ENCODE measurements at places on chromosomes 2 and 18.

DNA sequence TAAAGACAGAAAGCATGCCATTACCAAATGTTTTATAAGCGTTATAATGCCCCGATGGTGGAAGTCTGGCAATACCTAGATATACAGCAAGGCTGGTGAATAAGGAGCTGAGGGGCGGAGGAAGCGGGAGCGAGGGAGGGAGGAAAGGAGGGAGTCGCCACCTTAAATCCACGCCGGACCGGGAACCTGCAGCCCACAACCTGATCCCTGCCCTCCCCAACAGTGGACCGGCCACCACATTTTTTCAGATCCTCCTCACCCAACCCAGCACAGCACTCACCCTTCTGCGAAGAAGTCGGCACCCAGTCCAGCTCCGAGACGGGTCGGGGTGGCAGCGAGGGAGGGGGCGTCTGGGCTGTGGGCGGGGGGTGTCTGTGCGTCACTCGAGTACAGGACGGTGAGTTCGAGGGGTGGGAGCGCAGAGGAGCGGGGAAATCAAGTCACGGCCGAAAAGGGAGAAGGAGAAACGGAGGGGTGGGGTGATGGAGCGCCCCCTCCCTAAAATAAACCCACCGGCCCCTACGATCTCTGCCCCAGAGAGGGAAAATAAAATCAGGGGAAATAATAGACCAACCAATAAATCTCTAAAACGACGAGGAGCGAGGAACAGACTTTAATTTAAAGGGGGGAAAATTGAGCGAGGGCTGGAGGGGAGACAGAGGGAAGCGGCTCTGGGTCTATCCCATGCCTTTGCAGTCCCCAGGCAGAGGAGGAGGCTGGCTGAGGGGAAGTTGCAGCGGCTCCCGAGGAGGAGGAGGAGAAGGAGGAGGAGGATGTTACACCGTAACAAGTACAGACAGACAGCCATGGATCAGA is 96.5 kb upstream of the SERTAD2 start:
- peak; percentile 31 for DNase-seq

DNA sequence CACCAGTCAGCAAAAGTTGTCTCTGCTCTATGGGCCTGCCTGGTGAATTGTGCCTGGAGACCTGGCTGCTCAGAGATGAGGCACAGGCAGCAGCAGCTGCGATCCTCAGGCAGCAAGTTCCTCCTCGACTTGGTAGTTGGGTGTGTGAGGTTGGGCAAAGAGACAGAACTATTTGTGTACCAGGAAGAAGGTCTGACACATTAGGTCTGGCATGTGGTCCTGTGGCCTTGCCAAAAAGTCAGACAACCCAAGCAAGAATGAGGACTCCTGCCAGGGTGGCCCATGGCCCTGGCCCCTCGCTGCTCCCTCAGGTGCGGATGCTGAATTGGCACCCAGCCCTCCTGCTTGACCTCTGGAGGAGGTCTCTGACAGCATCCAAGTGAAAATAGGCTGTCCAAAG is 192.7 kb downstream of the DYSF start:
- DNase-seq, result no peak

- no peak for DNase-seq
Observed at GRCh38 chr2:108594982-108595464, 60.8 kb downstream of the LIMS1 start.

GRCh38 chr2:237483018-237483731 is 3.9 kb upstream of the MLPH start:
- no peak for DNase-seq

DNA sequence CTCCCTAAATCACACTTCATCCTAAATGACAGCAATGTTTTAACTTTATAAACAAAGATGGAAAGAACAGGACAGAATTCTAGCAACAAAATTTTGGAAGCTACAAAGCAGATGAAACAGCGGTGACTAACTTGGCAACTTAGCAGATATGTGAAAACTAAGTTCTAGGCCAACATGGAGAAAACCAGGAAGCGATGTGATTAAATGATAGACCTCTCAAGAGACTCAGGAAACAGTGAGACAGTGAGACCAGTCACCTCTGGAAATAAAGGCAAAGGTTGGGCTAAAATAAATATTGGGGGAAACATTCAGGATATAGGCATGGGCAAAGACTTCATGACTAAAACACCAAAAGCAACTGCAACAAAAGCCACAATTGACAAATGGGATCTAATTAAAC is 24.4 kb upstream of the ZBTB7C start:
- no peak for DNase-seq

DNA sequence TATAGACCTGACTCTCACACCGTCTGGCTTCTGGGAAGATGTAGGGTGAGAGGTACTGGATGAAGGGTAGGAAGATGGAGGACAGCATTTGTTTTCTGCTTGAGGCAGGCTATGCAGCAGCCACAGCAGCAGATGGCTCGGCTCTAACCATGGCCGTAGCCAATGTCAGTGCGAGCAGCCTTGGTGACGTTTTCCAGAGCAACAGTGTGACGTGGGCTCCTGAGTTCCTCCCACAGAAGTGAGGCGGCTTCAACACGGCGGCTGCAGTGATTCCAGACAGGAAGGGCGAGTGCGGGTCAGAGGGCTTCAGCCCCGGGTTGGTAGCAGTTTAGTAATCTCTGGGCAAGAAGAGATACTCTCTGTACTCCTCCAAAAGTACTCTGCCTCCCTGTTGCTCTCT is 133.0 kb upstream of the MYT1L start:
- no peak for DNase-seq

- DNase-seq, result no peak
Observed at GRCh38 chr2:237685408-237685807, 58.0 kb downstream of the LRRFIP1 start.

All from stimulated activated CD4-positive, alpha-beta T cell treated with anti-CD3 and anti-CD28 coated beads, Interleukin-12 subunit alpha, Interleukin-12 subunit beta, amount 100 ng/mL, for 4 hours (primary cell).